ENCODE measurements at places on chromosomes 2 and 18. TPM values are rescaled to one million over a fixed set of nuclear protein-coding genes. Genes with fewer than 3 reads are reported as not detected.

- DNase-seq, result no peak
Measured at GRCh38 chr18:12239431-12239830, 14.7 kb upstream of the CIDEA start.

GRCh38 chr2:20737505-20737904 lies 70.6 kb downstream of the GDF7 start:
- no peak for DNase-seq

DNA sequence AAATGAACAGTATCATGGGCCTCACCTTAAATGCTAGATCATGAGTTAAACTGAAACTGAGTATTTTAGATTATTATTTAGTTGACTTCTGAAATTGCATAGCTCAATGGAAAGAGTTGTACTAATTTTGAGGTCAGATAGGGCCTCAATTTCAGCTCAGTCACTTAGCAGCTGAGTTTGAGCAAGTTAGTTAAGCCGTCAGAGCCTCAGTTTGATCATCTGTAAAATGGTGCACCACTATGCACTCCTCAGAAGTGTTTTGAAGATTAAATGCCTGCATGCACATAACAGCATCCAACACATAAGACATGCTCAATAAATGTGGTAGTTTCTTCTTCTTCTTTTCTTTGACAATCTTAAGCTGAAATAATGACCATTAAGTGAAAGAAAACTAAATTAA lies 38.2 kb upstream of the ASNSD1 start:
- no peak for DNase-seq

DNA sequence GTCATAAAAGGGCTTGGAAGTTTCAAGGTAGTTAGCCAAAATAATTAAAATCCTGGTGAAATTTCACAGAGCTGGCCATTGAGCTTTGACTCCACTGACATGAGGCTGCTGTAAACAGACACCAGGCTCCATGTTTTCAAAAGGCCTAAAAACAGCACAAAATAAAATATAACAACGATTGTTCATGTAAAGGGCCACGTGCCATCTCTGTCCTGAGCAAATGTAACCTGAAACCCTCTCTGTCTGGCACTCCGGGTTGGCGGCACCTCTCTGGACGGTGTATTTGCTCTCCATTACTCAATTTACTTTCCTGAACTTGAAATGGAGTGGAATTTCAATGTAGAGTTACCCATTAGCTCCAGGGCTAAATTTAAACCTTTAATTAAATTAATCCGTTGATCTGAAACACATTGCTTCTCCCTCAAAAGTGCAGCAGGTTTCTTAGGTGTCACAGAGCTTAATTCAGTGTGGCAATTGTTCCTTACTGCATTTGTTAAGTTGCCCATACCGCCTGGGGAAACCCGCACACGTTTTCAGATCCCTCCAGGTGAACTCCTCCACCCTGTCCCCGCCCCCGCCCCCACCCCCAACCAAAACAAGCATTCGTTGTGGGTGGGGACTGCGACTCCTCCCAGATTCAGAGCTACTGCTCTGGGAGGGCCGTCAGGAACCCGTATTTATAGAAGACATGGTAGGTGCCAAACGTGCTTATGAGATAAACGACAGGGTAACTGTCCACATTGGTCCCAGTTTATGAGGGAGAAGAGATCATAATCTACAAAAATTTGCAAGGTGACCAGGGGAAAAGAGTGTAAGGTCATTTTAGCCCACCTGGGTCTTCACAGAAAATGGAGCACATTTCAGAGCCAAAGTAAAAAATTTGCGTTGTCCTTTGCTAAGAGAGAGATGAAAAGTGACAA lies 1.2 kb upstream of the CABLES1 start:
- DNase-seq, result peak; percentile 7

DNA sequence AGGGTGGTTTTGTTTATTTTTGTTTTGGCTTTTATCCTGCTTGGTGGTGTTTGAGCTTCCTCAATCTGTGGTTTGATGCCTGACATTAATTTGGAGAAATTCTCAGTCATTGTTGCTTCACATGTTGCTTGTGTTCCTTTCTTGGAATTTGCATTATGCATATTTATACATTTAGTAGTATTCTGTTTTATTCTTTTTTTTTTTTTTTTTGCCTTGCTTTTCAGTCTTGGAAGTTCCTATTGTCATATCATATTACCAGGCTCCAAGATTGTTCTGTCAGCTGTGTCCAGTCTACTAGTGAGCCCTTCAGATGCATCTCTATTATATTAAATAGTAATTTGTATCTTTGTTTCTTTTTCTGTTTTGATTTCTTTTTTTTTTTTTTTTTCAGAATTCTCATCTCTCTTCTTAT lies 77.0 kb downstream of the EPC2 start:
- no peak for DNase-seq

- DNase-seq, result no peak
Measured at GRCh38 chr2:203830304-203831055, 37.1 kb upstream of the CTLA4 start.

GRCh38 chr2:57855212-57855611 lies 191.4 kb upstream of the VRK2 start:
- no peak for DNase-seq

- no peak for DNase-seq
Measured at GRCh38 chr2:75287624-75288316, 88.5 kb upstream of the TACR1 start.

- DNase-seq, result no peak
Measured at GRCh38 chr2:43186679-43187374, 39.6 kb downstream of the ZFP36L2 start.

DNA sequence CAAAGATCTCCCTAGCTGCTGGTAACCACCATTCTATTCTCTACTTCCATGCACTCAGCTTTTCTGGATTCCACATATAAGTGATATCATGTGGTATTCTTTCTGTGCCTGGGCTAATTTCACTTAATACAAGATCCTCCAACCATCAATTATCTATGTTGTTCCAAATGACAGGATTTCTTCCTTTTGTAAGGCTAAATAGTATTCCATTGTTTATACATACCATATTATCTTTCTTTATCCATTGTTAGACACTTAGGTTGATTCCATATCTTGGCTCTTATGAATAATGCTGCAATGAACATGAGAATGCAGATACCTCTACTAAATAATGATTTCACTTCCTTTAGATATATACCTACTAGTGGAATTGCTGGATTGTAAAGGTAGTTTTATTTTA lies 66.2 kb downstream of the ROCK2 start:
- DNase-seq, result no peak

DNA sequence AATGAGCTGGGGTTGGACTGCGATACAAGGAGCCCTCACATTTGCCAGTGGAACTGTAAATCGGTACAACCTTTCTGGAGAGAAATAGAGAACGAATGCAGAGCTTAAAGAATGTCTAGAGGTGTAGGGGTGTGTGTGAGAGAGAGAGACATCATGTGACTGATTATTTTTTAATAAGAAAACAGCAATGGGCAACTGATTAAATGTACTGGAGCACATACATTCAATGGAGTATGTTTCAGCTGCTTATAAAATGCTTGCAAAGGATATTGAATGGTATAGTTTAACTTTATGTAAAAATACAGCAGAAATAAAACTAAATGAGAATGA lies 391 bp upstream of the TMEM17 start:
- no peak for DNase-seq

CPO gene
- not detected for total RNA-seq

POTEI gene
- total RNA-seq, result not detected

SULT1C4 gene
- total RNA-seq, result not detected

C2orf68 gene
- 95.2 TPM for total RNA-seq

SLC9A2 gene
- not detected for total RNA-seq

PID1 gene
- not detected for total RNA-seq

All from naive thymus-derived CD8-positive, alpha-beta T cell (primary cell).